CD4-positive, alpha-beta T cell treated with Interleukin-10 for 1 hour (primary cell): ENCODE measurements at places on chromosomes 12 and 14.

DNA sequence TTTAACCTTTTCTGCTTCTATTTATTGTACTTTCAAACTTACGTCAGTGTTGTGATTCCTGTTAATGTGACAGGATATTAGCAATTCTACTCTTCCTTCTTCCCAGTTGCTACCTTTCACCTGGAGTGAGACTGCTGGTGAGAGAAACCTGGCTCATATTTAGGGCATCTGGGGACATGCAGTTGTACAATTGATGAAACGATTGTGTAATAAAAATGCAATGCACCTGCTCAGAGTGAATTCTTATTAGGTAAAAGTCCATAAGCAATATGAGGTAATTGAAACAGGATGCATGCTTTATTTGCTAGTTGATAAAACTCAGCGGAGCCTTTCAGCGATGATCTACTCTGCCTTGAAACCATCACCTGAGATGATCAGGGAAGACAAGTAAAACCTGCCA is 116.1 kb upstream of the FBXO33 start:
- DNase-seq = no peak

DNA sequence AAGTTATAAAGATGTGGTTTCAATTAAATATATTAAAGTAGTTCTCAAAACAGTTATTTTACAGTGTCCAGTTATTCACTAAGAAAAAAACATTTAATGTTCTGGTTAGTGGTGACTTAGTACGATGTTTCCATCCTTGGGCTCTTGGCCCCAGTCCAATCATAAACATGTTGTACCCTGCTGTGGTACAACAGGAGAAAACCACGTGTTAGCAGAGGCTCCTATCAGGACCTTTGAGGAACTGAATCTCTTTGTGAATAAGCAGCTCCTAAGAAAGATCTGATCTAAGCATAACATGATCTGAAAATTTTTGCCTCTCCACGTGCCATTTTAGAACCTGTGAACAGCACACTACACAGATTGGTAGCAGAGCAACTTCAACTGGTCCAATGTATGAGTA is 234.0 kb downstream of the SYT1 start:
- DNase-seq = no peak

DNA sequence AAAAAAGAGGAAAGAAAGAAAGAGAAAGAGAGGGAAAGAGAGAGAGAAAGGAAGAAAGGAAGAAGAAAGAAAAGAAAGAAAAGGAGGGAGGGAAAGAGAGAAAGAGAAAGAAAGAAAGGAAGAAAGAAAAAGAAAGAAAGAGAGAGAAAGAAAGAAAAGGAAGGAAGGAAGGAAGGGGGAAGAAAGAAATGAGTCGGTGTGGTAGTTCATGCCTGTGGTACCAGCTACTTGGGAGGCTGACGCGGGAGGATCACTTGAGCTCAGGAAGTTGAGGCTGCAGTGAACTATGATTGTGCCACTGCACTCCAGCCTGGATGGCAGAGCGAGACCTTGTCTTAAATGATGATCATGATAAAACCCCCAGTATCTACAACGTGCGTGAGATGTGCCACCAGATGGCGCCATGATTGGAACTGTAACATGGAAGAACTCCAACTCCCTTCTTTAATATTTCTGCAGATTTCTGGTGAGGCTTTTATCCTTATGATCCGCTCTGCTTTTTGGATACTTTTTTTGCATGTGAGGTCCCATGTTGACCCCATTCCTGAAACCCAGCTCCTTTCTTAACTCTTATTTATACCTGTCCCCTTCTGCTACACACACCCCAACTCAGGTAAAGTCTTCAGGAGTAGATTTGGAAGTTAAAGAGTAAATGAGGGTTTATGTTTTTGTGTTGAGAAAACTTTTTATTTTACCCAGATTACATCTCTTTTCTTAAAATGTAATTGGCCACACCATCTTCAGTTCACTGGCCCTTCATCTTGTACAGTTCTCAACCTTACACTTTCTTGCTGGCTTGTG is 25.6 kb downstream of the RNASE10 start:
- peak; percentile 69 for DNase-seq

- no peak for DNase-seq
Observed at GRCh38 chr14:69693145-69693544, 73.8 kb upstream of the SRSF5 start.

DNA sequence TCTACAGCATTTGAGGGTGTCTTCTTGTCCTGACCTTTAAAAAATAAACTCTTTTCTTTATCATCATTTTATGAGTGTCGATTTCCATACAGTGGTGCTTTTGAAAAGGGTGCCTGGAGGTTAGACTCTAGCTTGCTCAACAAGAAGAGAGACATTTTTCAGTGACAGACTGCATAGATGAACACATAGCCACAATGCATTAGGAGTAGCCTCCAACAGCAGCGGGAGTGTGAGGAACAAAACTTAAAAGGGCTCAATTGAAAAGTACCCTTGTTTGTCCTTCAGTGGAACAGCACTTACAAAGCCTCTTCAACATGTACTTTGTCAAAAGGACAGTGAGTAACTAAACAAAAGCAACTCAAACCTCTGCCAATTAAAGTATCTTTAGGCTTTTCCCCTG is 119.3 kb downstream of the SOX5 start:
- no peak for DNase-seq

GRCh38 chr14:100428727-100429126 is 105.6 kb downstream of the SLC25A47 start:
- DNase-seq = no peak

- no peak for DNase-seq
Observed at GRCh38 chr12:109671502-109671901, 42.1 kb upstream of the FAM222A start.

GRCh38 chr14:50666772-50667683 is 1.1 kb downstream of the SAV1 start:
- DNase-seq = peak; percentile 37

- no peak for DNase-seq
Observed at GRCh38 chr14:102185360-102185759, 45.7 kb downstream of the WDR20 start.

- no peak for DNase-seq
Observed at GRCh38 chr12:130703733-130704375, 12.2 kb downstream of the RIMBP2 start.

GRCh38 chr12:12219664-12220063 is 47.2 kb downstream of the LRP6 start:
- no peak for DNase-seq

DNA sequence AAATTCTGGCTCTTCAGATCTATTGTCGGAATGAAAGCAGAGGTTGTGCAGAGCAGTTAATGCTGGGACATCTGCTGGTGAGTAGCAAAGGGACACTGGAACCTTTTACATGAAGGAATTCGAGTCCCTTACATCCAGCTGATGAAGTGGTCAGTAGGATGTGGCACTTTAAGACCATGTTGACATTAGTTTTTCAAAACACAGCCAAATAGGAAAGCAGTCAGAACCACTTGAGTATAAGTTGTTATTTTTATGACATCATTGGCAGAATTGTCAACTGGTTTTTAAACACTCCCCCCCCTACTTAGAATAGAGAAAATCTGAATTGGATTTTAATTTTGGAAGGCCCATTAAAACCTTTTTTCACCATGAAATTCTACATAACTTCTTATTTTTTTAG is 46.8 kb upstream of the AMN start:
- no peak for DNase-seq

DNA sequence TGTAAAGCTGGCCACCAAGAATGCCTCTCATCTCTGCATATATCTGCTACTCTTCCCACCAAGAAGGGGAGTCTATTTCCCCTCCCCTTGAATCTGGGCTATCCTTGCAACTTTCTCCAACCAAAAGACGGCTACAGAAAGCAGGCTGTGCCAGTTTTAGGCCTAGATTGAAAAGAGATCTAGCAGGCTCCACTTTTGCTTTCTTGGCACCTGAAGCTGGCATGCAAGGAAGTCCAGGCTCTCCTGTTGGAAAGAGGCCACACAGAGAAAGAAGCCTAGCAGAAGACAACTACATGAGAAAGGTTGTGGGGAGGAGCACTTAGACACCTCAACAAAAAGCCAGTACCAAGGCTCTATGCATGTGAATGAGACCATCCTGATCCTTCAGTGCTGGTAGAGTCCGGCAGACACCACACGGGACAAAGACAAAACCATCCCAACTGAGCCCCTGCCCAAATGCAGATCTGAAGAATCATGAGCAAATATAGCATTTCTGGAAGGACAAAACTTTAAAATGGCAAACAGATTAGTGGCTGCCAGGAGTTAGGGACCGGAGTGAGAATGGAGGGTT is 68.0 kb downstream of the SPPL3 start:
- no peak for DNase-seq

GRCh38 chr14:30330445-30330844 is 228.5 kb upstream of the G2E3 start:
- no peak for DNase-seq

DNA sequence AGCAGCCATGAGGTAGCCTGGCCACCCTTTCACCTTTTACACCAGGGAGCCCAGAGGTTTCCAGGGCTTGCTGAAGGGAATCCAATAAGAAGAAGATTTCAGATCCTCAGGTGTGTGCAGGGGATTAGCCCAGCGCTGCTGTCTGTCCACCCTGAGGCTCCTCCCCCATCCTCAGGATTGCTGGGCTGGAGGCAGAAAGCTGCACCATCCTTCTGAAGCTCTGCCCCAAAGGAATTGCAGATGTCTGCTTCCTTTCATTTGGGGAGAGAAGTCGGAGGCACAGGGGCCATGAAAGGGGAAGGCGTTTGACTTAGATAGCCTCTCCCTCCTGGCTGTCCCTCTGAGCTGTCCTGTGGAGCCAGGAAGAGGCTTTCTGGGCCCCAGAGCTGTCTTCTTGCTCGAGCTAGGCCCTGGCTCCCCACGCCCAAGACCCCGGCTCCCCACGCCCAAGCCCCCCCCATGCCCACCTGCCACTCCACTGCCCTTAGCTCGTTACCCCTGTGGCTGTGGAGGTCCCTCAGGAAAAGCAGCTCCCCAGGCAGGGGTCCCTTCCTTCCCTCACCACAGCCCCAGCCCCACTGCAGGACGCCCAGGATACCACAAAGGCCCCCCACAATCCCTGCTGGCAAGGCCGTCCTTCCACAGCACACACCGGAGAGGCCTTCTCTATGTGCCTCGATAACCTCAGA is 359.0 kb downstream of the CACNA1C start:
- DNase-seq = no peak

DNA sequence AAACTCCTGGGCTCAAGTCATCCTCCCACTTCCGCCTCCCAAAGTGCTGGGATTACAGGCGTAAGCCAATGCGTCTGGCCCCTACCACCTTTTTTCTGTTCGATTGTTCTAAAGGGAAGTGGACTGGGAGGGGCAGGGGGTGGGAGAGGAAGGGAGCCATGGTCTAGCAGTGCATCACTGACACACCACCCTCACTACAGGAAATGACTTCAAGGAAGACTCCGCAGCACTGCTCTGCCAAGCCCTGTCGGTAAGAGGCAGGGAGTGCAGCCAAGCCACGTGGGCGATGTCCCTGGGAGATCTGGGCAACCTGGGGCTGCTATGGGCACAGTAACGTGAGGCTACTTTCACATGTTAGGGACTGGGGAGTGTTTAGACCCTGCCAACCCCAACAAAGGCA is 18.0 kb downstream of the LRRC74A start:
- DNase-seq = peak; percentile 68

DNA sequence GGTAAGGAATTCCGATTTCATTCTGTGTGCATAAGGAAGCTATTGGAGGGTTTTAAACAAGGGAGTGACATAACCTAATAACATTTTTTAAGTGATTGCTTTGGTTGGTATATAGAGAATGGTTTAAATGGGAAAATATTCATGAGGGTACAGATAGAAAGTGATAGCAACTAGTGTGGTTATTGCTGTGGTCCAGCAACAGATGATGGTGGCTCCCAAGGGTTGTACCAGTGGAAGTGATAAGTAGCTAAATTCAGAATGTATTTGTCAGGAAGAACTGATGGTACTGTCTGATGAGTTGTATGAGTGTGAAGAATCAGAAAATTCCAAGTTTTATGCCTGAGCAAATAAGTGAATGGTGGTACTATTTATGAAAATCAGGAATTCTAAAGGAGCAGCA is 2.6 kb upstream of the CNOT2 start:
- DNase-seq = no peak

- DNase-seq = no peak
Observed at GRCh38 chr14:42277840-42278239, 671.2 kb downstream of the LRFN5 start.

DNA sequence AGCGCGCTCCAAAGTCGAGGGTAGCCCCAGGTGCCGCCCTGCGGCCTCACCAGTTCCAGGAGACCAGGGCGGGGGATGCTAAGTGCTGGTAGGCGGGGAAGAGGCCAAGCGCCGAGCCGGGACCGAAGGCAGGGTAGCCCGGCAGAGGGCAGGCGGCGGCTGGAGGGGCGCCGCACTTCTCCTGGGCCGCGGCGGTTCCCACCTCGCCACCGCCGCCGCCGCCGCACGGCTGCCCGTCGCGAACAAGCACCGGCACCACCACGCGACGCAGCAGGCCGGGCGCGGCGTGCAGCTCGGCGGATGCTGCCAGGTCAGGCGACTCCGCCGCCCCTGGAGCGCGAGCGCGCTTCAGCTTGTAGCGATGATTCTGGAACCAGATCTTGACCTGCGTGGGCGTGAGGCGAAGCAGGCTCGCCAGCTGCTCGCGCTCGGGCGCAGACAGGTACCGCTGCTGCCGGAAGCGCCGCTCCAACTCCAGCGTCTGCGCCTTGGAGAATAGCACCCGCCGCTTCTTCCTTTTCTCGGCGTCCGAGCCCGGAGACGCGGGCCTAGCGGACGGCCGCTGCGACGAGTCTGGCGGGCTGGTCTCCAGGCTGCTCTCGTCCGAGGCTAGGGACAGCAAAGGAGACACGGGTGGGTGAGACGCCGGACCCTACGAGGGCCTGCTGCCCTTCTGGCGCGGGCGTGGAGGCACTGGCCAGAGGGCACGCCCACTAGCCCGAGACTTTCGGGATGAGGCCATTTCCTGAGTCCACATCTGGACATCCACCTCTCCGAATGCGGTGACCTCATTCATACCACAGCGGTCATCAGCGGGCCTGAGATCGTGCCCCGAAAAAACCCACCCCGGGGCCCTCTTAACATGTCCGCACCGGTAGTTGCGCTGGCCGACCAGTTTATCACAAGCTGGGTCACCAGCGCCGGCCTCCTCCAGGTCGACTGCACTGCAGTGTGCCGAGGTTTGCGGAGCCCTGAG is 1.3 kb downstream of the NKX2-8 start:
- DNase-seq = no peak

GRCh38 chr12:39277416-39277815 is 165.5 kb downstream of the KIF21A start:
- DNase-seq = no peak

- no peak for DNase-seq
Observed at GRCh38 chr12:24256684-24257083, 307.2 kb upstream of the SOX5 start.
